ENCODE measurements at places on chromosomes 1 and 21.

GRCh38 chr1:151718011-151718431 is 1.4 kb upstream of the CELF3 start:
- no peak for DNase-seq

DNA sequence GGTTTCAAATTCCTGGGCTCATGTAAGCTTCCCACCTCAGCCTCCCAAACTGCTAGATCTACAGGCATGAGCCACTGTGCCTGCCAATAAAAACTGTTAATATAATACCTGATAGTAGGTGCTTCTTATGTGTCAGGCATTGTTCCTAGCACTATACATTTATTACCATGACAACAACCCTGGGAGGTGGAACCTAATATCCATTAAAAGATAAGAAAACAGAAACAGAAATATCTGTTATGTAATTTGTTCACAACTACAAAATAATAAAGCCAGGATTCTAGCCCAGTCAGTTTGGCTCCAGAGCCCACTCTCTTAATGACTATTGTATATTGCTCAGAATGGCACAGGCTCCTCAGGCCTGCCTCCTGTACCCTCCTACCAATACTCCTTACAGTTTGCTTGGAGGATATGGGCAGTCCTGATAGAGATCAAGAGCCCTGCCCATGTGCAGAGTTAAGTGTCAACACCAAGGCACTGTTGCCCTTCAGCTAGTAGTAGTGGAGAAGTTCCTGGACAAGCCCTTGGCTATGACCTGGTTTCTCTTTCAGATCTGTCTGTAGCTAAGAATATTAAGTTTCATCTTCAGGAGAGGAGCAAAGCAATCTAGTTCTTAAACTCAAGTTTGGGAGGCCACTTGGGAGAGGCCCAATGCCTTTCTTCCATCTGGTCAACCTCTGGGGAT is 22.4 kb downstream of the RPL5 start:
- DNase-seq, result no peak

DNA sequence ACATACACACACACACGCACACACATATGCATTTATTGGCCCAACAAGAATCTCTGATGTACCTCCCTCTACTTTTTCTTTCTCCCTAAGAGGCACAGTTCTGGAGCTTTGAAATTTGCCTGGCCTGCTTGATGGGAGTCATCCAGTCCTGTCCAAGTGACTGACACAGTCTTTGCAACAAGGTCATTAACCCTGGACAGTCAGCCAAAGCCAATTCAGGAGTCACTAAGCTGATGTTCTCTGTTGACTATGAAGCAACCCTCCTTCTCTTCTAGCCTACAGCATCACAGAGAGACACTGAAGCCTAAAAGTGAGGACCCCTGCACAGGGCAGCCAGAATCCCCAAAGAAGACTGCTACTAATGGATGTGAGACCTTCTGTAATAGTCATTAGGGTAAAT is 123.1 kb downstream of the HHIPL2 start:
- no peak for DNase-seq

- no peak for DNase-seq
Measured at GRCh38 chr1:80427881-80428280, 1372.9 kb upstream of the ADGRL2 start.

DNA sequence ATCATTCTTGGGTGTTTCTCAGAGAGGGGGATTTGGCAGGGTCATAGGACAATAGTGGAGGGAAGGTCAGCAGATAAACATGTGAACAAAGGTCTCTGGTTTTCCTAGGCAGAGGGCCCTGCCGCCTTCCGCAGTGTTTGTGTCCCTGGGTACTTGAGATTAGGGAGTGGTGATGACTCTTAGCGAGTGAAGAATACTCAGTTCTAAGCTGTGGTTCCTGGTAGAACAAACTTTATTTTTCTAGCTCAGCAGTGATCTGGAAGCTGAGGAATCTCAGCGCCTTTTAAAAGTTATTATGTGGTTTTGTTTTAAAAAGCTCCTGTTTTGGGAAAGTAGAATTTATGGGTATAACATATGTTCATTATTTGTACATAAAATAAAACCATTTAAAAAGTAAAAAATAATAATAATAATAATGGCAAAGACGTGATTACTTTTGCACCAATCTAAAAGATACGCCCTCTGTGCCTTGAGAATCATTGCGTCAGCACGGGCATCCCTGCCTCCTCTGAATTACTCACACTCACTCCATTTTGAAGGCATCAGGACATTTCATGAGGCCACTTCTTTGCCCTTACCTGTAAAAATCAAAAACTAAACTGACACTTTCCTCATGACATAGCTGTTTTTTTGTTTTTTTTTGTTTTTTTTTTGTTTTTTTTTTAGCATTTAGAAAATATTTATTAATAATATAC is 29.7 kb upstream of the TNFRSF1B start:
- DNase-seq, result no peak

GRCh38 chr1:68151690-68152089 is 80.6 kb downstream of the WLS start:
- DNase-seq, result no peak

GRCh38 chr1:117788014-117788413 is 141.4 kb downstream of the GDAP2 start:
- DNase-seq, result no peak

DNA sequence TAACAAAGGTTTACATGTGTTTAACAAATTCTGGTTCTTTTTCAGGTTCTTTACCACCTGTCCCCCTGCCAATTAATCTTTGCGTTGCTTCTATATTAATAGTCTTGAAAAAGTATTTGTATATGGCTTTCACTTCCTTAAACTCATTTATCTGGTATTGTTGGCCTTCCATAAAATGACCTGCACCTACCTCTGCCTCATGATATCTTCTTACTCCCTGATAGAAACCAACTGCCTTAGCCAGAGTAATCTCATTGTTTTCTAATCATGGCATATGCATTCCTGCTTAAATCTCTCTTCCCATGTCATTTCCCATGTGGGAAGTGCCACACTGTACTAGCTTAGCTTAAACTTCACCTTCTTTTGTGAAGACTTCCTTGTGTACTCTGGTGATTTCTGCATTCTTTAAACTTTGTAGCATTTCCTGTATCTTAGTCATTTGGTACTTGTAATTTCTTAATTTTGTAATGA is 8.7 kb downstream of the SMG7 start:
- DNase-seq, result no peak

DNA sequence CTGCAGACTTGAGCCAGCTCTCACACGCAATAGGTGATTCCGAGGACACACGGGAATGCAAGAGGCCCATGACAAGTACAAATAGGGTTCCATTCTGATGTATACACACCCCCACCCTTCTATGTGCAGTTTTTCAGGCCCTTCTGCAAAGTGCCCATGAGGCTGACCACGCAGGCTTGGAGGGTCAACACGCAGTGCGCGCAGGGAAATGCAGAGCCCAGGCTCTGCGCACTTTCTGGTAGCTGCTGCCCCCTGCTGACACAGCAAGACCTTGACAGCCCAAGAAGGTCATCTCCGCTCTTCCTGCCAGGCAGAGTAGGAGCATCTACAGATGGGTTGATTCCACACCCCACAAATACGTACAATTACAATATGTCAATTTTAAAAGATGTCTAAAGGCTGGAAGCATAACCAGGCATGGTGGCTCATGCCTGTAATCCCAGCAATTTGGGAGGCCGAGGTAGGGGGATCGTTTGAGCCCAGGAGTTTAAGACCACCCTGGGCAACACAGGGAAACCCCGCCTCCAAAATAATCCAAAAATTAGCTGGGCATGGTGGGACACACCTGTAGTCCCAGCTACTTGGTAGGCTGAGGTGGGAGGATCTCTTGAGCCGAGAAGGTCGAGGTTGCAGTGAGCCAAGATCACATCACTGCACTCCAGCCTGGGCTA is 18.5 kb downstream of the SH3BP5L start:
- DNase-seq, result no peak

DNA sequence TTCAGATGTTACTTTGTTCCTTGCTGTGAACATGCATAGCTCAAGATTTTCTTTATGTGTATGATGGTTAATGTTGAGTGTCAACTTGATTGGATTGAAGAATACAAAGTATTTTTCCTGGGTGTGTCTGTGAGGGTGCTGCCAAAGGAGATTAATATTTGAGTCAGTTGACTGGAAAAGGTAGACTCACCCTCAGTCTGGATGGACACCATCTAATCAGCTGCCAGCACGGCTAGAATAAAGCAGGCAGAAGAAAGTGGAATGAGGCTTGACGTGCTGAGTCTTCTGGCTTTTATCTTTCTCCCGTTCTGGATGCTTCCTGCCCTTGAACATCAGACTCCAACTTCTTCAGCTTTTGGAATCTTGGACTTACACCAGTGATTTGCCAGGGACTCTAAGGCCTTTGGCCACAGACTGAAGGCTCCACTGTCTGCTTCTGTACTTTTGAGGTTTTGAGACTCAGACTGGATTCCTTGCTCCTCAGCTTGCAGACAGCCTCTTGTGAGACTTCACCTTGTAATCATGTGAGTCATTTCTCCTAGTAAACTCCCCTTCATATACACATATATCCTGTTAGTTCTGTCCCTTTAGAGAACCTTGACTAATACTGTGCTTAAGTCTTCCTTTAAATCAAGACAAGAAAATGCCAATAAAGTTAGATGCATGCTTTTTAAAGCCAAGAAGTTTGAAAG is 626.6 kb downstream of the KCNT2 start:
- DNase-seq, result no peak

DNA sequence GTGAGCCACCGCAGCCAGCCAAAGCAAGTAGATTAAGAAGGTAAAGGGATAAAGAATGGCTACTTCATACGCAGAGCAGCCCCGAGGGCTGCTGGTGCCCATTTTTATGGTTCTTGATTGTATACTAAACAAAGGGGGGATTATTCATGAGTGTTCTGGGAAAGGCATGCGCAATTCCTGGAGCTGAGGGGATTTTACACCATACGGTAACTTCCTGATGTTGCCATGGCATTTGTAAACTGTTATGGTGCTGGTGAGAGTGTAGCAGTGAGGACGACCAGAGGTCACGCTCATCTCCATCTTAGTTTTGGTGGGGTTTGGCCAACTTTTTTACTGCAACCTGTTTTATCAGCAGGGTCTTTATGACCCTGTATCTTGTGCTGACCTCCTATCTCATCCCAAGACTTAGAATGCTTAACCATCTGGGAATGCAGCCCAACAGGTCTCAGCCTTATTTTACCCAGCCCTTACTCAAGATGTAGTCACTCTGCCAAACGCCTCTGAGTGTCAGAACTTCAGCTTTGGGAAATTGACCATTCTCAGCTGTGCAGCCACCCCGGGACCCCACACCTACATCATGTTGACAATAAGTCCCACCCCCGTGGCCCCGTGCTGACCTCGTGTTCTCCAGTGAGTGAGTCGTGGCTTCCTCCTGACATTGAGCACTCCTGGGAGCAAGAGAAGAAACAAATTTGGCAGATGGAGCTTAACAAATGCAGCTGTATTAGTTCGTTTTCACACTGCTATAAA is 149.4 kb upstream of the COL6A1 start:
- DNase-seq, result no peak

DNA sequence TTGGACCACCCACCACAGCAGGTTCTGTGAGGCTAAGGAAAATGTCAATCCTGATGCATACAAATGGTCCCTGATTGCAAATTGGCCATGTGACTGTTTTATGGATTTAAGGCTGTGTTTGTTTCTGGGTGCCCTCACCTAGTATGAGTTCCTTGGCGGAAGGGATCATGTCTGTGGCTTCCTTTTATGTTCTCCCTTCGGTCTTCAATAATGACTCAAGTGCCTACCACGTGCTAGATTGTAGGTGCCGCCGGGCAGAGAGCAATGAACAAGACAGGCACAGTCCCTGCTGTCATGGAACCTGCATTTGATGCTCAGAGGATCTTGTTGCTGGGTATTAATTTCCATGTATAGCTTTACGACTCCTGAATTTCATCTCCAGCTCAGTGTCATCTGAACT is 9.8 kb upstream of the VWA5B1 start:
- no peak for DNase-seq

DNA sequence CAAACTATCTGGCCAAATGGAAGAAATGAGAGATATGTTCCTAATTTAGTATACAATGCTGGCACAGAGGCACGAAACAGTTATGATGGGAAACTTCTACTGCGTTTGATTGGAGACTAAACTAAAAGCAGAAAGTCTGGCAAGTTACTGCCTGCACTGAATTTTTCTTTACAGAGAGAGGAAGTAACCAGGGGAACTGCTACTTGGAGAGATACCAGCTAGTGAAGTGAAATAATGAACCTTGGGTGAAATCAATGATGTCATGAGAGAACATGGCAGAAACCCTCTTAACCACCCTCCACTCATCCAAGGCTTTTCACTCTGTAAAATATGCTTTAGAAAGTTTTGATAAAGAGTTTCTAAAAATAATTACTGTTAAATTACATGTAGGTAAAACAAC is 29.3 kb downstream of the NIBAN1 start:
- no peak for DNase-seq

- DNase-seq, result no peak
Measured at GRCh38 chr1:235052067-235053008, 76.3 kb downstream of the TOMM20 start.

DNA sequence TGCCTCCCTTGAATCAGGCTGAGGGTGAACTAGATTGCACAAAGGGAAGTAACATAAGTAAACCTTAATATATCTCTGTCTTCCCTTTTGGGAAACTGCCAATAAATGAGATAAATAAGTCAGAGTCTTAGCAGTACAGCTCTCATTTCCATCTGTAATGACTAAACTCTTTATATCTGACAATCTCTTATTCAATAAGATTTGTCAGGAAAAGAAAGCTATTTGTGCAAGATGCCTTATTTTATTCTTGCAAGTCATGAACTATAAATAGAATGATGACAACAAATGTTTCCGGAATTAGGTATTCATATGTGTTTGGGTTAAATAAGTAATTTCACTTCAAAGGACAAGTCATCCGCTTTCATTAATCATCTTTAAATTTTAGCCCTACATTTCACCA is 229.2 kb downstream of the PTGER3 start:
- no peak for DNase-seq

- no peak for DNase-seq
Measured at GRCh38 chr1:78229344-78229743, 183.6 kb downstream of the GIPC2 start.

Measured in stimulated activated CD4-positive, alpha-beta T cell treated with anti-CD3 and anti-CD28 coated beads, TNF-alpha, amount 100 ng/mL, for 1 hour (primary cell).